ENCODE measurements at places on chromosomes 16 and 17. TPM values are rescaled to one million over a fixed set of nuclear protein-coding genes. Genes with fewer than 3 reads are reported as not detected.

The TBX4 gene
- total RNA-seq, result not detected

The CACNG1 gene
- total RNA-seq, result not detected

The AFMID gene
- total RNA-seq, result 47.0 TPM

The GNAO1 gene
- not detected for total RNA-seq

The EIF3CL gene
- 60.0 TPM for total RNA-seq

The KRT17 gene
- total RNA-seq, result 2.4 TPM

The NPB gene
- not detected for total RNA-seq

The PTX4 gene
- not detected for total RNA-seq

The PMM2 gene
- total RNA-seq, result 61.4 TPM

The ABR gene
- total RNA-seq, result 101 TPM

The TRAPPC1 gene
- 173 TPM for total RNA-seq

The FAM83G gene
- 16.7 TPM for total RNA-seq

The AGRP gene
- not detected for total RNA-seq

- no peaks in the 10 kb centered on the region for H3K27me3 ChIP-seq
- no peak overlapping the region for H3K4me3 ChIP-seq
- no peak for DNase-seq
- no peaks in the 10 kb centered on the region for H3K36me3 ChIP-seq
- H3K4me1 ChIP-seq, result no peaks in the 10 kb centered on the region
Observed at GRCh38 chr17:34776456-34777443, 184.5 kb downstream of the CCT6B start.

DNA sequence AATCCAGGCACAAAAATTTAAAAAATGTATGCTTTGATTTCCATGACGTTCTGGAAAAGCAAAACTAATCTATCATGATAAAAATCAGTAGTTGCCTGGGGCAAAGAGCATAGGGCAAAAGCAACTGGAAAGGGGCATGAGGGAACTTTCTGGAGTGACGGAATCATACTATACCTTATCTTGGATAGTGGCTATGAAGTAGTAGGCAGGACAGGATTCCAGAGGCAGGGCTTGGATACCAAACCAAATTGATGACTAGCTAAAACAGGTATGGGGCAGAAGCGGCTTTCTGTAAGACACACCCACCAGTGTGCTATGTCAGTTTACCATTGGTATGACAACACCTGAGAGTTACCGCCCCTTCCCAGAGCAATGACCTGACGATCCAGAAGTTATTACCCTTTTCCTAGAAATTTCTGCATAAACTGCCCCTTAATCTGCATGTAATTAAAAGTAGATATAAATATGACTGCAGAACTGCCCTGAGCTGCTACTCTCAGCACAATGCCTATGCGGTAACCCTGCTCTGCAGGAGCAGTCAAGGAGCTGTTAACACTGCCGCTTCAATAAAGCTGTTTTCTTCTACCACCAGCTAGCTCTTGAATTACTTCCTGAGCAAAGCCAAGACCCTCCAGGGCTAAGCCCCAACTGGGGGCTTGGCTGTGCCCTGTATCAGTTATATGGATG lies 56.7 kb downstream of the CFDP1 start:
- peaks cover 33% of the 10 kb centered on the region for H3K4me1 ChIP-seq
- no peak overlapping the region for H3K4me3 ChIP-seq
- H3K27ac ChIP-seq, result no peak overlapping the region

DNA sequence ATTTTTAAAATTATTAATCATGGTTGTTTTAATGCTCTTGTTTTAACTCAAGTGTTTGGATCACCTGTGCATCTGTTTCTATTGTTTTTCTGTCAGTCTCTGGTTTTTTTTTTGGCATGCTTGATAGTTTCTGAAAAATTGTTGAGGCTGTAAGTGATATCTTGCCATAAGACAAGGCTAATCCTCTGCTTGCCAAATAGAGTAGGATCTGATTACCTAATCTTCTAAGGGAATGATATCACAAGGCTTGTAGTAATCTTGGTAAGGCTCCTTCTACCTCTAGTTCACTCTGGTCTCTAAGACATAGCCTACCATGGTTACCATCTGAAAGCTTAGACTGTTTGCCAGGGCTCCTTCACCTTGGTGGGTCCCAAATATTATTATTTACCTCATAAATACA lies 81.0 kb downstream of the ATF7IP2 start:
- no peak overlapping the region for H3K4me3 ChIP-seq
- no peak for DNase-seq
- H3K36me3 ChIP-seq, result peaks cover 2% of the 10 kb centered on the region
- H3K4me1 ChIP-seq, result no peaks in the 10 kb centered on the region

GRCh38 chr17:48025904-48026501 lies 11.6 kb downstream of the COPZ2 start:
- H3K27ac ChIP-seq, result no peak overlapping the region
- peaks cover 27% of the 10 kb centered on the region for H3K4me1 ChIP-seq
- DNase-seq, result no peak
- H3K4me3 ChIP-seq, result peak overlapping the region; percentile 57
- H3K27me3 ChIP-seq, result no peaks in the 10 kb centered on the region

- no peaks in the 10 kb centered on the region for H3K27me3 ChIP-seq
- peaks cover 17% of the 10 kb centered on the region for H3K4me1 ChIP-seq
- H3K27ac ChIP-seq, result no peak overlapping the region
- no peak for DNase-seq
Observed at GRCh38 chr16:57693550-57693949, 1.1 kb upstream of the DRC7 start.

- H3K4me3 ChIP-seq, result no peak overlapping the region
- H3K27me3 ChIP-seq, result no peaks in the 10 kb centered on the region
- no peak overlapping the region for H3K27ac ChIP-seq
- no peak for DNase-seq
- no peaks in the 10 kb centered on the region for H3K4me1 ChIP-seq
Observed at GRCh38 chr16:54055864-54056263, 230.7 kb downstream of the IRX3 start.

- no peak for DNase-seq
- no peak overlapping the region for H3K27ac ChIP-seq
- no peak overlapping the region for H3K4me3 ChIP-seq
- H3K4me1 ChIP-seq, result no peaks in the 10 kb centered on the region
- H3K27me3 ChIP-seq, result no peaks in the 10 kb centered on the region
Observed at GRCh38 chr16:8730335-8730915, 56.0 kb downstream of the ABAT start.

GRCh38 chr16:61295311-61295710 lies 740.9 kb downstream of the CDH8 start:
- DNase-seq, result no peak
- H3K4me3 ChIP-seq, result no peak overlapping the region
- H3K27ac ChIP-seq, result no peak overlapping the region
- no peaks in the 10 kb centered on the region for H3K27me3 ChIP-seq
- H3K36me3 ChIP-seq, result no peaks in the 10 kb centered on the region

- no peaks in the 10 kb centered on the region for H3K27me3 ChIP-seq
- no peak overlapping the region for H3K4me3 ChIP-seq
- peaks cover 5% of the 10 kb centered on the region for H3K36me3 ChIP-seq
- DNase-seq, result no peak
- no peak overlapping the region for H3K27ac ChIP-seq
- H3K4me1 ChIP-seq, result peaks cover 34% of the 10 kb centered on the region
Observed at GRCh38 chr17:80793851-80794267, 197.8 kb upstream of the CHMP6 start.

GRCh38 chr17:74172700-74173099 lies 30.8 kb upstream of the RPL38 start:
- DNase-seq, result no peak
- no peak overlapping the region for H3K27ac ChIP-seq
- H3K4me3 ChIP-seq, result no peak overlapping the region
- H3K4me1 ChIP-seq, result no peaks in the 10 kb centered on the region
- H3K36me3 ChIP-seq, result no peaks in the 10 kb centered on the region

- no peaks in the 10 kb centered on the region for H3K36me3 ChIP-seq
- H3K4me3 ChIP-seq, result no peak overlapping the region
- H3K27ac ChIP-seq, result no peak overlapping the region
- DNase-seq, result no peak
Observed at GRCh38 chr17:70136131-70136530, 33.2 kb upstream of the KCNJ2 start.

- peaks cover 49% of the 10 kb centered on the region for H3K4me1 ChIP-seq
- no peak for DNase-seq
- H3K27ac ChIP-seq, result no peak overlapping the region
Observed at GRCh38 chr16:20870122-20870820, 29.9 kb downstream of the DCUN1D3 start.

GRCh38 chr17:83171661-83172060 lies 92.3 kb downstream of the METRNL start:
- no peak overlapping the region for H3K27ac ChIP-seq
- peaks cover 3% of the 10 kb centered on the region for H3K27me3 ChIP-seq
- no peak for DNase-seq
- peaks cover 22% of the 10 kb centered on the region for H3K4me1 ChIP-seq
- H3K4me3 ChIP-seq, result no peak overlapping the region
- no peaks in the 10 kb centered on the region for H3K36me3 ChIP-seq

DNA sequence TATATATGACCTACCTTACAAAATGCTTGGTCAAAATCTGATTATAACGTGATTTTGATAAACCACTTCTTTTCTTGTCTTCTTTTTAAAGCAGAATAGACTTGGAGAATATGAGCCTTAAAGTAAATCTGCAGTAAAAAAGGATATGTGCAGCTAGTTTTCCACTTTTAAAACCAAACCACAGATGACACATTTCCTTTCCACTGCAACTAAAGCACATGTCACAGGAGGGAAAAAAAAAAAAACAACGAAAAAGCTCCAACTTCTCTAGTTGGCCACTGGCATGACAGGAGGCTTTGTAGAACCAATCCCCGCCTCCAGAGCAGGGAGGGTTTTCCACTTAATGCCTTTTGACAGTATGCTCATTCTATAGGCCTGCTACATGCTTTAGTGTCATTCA lies at the start of gene EVI2A:
Gene EVI2A, minus strand, starts transcription at position 142 of the 400 bp plus-strand sequence. CDS start 2,609 bp downstream, outside the sequence.
- H3K4me1 ChIP-seq, result peaks cover 4% of the 10 kb centered on the region
- peak within 1 kb of the TSS; percentile 65 for H3K4me3 ChIP-seq
- H3K27ac ChIP-seq, result peak within 1 kb of the TSS; percentile 95
- peak; percentile 69 for DNase-seq
- no peaks in the 10 kb centered on the region for H3K36me3 ChIP-seq
- H3K27me3 ChIP-seq, result no peaks in the 10 kb centered on the region

DNA sequence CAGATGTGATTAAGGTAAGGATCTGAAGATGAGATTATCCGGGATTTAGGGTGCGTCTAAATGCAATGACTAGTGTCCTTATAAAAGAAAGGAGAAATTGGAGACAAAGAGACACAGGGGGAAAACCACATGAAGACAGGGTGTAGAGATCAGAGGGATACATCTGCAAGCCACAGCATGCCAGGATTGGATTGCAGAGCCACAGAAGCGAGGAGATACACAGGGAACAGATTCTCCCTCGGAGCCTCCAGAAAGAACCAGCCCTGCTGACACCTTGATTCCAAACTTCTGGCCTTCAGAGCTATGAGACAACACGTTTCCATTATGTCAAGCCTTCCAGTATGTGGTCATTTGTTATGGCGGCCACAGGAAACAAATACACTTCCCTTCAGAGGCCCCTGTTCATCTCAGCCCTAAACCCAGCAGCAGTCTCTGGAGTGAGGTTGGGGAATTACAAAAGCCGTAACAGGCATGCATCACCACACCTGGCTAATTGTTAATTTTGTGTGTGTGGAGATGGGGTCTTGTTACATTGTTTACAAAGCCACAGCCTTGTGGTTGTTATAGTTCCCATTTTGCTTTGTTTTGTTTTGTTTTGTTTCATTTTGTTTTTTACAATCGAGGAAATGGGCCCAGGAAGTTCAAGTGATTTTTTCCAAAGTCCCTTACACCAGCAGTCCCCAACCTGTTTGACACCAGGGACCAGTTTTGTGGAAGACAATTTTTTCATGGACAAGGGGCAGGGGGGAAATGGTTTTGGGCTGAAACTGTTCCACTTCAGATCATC lies 51.6 kb upstream of the LYRM9 start:
- DNase-seq, result peak; percentile 36
- no peaks in the 10 kb centered on the region for H3K36me3 ChIP-seq
- no peak overlapping the region for H3K27ac ChIP-seq
- H3K4me1 ChIP-seq, result peaks cover 13% of the 10 kb centered on the region

DNA sequence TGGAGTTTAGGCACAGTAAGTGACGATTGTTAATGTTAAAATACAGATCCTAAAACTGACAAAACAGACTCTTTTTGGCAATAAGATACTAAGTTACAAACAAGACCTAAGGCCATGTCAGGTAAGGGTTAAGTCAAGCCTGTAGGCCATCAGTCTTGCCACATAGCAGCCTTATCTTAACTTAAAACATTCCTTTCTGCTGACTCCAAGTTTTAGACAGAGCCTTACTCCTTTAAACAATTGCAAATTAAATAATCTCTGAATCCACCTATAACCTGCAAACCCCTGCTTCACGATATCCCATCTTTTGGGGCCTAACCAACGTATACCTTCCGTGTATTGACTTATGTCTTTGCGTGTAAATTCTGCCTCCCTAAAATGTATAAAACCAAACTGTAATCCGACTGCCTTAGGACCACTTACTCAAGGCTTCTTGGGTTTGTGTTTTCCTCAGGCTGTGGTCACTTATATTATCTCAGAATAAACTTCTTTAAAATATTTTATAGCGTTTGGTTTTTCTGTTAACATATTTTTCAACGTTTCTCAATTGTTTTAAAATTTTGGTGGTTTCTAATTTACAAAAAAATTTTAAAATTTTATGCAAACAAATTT lies 64.4 kb downstream of the EFCAB5 start:
- no peaks in the 10 kb centered on the region for H3K27me3 ChIP-seq
- no peaks in the 10 kb centered on the region for H3K4me1 ChIP-seq
- no peak overlapping the region for H3K27ac ChIP-seq
- no peak overlapping the region for H3K4me3 ChIP-seq
- H3K36me3 ChIP-seq, result no peaks in the 10 kb centered on the region
- no peak for DNase-seq

DNA sequence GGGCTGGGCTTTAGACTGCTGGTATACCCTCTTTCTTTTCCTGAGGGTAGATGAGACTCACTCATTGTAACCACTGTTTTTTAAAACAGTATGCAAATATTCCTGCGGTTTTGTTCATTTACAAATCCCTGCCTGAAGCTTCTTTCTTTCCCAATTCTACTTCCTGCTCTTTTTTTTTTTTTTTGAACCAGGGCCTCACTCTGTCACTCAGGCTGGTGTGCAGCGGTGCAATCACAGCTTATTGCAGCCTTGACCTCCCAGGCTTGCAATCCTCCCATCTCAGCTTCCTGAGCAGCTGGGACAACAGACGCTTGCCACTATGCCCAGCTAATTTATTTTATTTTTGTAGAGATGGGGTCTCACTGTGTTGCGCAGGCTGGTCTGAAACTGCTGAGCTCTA lies 8.0 kb upstream of the SULT1A1 start:
- DNase-seq, result no peak
- no peaks in the 10 kb centered on the region for H3K36me3 ChIP-seq
- H3K4me3 ChIP-seq, result no peak overlapping the region
- no peaks in the 10 kb centered on the region for H3K27me3 ChIP-seq
- H3K27ac ChIP-seq, result no peak overlapping the region

Measured in GM12878 (cell line).